ENCODE measurements at places on chromosomes 6 and 20.

DNA sequence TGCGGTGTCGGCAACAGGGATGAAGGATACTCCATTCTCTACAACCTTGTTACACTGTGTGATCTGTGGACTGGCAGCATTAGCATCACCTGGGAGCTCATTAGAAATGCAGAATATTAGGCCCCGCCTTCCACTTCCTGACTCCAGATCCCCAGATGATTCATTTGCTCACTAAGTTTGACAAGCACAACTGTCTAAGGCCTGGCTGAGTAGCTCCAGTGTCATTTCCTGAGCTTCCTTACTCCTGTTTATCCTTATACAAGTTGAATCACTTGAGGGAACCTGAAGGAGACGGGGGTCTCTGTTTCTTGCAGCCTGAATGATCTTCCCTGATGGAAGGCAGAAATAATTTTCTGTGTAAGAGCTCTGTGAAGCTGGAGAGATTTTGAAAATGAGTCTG, 32.7 kb upstream of the PROKR2 start:
- no peak for DNase-seq

DNA sequence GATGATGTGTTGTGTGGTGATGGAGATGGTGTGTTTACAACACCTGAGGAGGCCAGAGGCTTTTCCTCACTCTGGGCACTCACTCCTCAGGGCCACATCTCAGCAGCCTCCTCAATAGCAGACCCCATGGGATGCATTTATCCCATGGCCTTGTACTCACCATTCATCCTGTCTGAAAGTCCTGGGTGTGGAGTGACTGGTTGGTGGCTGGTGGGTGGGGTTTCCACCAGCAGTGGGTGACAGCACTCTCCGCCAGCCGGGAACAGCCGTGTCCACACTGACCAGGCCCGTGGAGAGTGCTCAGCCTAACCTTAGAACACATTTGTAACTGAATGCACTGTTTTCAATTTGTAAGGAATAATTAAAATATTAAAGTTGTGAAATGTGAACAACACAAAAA, 163.4 kb upstream of the AFDN start:
- no peak for DNase-seq

- no peak for DNase-seq
These were observed 28.4 kb upstream of the OR2J2 start for GRCh38 chr6:29142309-29142708.

GRCh38 chr6:8245726-8246125, 143.4 kb upstream of the EEF1E1 start:
- no peak for DNase-seq

DNA sequence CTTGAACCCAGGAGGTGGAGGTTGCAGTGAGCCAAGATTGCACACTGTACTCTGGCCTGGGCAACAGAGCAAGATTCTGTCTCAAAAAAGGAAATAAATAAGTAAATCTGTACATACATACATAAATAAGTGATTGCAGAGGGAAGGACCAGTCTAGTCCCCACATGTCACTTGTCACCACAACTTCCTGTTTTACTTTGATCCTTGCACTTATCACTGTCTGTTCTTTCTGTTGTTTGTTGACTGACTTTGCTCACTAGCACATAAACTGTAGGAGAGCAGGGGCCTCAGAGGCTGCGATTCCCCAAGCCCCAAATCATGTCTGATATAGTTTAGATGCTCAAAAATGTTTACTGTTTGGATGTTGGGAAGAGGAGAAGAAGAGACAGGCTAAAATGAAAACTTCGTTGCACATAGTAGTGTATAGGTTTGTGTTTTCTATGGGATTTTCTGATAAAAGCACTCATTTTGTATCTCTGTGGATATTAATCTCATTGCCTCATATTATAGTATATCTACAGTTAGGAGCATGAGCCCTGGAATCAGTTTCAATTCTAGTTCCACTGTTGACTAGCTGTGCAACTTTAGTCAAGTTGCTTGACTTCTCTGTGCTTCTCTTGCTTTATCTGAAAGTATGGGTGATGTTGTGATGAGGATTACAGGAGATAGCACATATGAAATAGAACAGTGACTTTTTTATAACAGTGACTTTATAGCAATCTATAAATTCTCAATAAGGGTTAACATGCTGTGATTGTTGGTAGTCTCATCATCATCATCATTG, 165.0 kb downstream of the TBC1D7 start:
- DNase-seq: no peak

DNA sequence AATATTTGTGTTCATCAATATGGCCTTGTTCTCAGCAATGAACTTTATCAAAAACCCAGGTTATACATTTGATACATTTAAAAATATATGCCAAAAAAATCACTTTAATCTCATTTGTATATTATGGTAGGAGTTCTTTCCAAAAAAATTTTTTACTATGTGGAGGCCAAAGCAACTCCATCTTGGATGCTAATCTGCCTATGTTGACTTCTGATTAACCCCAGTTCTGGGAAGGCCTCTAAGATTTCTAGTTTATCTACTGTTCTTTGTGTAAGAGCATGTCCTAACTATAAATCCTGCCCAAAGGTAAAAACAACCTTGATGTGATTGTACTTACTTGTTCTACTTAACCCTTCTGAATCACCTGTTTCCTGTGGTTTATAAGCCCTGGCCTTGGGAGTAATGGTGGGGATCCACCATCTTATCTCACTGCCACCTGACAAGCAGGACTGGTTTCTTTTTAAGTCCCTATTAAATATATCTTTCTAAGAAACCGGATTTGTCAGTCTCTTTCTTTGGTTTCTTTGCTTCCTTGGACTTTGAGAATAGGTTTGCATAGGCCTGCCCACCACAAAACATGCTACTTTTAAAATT, 46.7 kb downstream of the RNGTT start:
- DNase-seq: no peak

DNA sequence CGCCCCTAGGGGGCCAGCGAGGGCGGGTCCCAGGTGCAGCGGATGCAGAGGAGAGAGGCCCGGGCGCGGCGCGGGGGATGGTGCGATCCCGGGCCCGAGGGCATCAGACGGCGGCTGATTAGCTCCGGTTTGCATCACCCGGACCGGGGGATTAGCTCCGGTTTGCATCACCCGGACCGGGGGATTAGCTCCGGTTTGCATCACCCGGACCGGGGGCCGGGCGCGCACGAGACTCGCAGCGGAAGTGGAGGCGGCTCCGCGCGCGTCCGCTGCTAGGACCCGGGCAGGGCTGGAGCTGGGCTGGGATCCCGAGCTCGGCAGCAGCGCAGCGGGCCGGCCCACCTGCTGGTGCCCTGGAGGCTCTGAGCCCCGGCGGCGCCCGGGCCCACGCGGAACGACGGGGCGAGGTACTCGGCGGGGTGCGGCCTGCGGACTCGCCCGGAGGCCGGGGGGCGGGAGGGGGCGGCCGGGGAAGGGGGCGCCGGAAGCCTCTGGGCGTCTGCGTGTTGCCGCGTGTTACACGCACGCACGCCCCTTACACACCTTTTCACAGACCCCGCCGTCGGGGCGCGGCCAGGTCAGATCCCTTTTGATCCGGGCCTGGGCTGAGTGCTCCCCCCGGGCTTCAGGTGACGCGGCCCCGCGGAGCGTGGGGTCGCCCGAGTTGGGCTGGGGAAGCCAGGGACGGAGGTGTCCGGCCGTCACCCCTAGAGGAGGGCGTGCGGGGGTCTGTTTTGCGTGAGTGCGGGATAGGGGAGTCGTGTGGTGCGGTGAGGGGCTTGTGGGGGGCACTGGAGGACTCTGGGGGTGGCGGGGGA, 412 bp downstream of the TRIB3 start:
- no peak for DNase-seq

GRCh38 chr6:132730560-132730959, 16.7 kb upstream of the VNN1 start:
- DNase-seq: no peak

DNA sequence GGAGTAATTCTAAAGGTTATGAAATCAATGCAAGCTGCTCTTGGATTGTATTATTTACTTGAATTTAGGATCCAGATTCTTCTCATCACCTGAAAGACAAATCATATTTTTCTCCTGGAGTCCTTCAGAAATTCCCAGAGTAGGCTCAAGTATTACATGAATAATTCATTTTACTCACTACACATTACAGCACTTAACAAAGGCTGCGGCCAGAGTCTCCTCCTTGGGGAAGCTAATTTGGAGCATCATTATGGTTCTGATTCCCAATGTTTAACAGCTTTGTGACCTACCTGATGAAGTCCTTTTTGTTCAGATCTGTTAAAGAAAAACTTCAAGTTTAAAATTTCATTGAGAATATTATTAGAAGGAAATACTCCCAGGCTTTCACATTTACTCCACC, 28.7 kb downstream of the GRIK2 start:
- no peak for DNase-seq

DNA sequence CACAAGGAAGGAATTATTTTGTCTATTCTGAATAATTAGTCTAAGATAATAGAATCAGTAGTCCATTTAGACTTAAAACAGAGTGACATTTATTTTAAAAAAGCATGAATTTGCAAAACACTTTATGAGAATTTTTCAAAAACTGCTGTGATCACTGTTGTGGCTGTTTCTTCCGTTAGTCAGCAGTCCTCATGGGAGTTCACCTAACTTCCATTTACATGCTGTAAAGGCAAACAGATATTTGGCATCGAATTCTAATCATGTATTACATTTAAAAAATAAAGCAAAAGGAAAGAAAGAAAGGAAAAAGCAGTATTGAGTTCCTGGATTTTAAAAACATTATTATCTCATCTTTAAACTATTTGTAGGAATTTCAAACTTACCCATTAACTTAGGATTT, 111.8 kb downstream of the MTHFD1L start:
- no peak for DNase-seq

DNA sequence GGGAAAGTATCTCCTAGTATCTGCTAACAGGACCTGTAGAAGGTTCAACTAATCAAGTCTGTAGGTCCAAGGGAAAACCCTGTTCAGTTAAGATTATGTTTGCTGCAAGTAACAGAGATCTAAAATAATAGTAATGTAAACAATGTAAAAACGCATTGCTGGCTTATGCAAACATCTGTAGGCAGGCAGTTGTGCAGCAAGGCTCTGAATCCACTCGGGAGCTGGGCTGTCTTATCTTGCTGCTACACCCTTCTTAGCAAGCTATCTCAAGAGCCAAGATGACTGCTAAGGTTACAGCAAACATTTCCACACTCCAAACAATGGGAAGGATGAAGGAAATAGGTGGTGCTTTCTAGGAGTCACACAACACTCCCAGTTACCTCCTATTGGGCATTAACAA, 397.3 kb upstream of the NRSN1 start:
- no peak for DNase-seq

DNA sequence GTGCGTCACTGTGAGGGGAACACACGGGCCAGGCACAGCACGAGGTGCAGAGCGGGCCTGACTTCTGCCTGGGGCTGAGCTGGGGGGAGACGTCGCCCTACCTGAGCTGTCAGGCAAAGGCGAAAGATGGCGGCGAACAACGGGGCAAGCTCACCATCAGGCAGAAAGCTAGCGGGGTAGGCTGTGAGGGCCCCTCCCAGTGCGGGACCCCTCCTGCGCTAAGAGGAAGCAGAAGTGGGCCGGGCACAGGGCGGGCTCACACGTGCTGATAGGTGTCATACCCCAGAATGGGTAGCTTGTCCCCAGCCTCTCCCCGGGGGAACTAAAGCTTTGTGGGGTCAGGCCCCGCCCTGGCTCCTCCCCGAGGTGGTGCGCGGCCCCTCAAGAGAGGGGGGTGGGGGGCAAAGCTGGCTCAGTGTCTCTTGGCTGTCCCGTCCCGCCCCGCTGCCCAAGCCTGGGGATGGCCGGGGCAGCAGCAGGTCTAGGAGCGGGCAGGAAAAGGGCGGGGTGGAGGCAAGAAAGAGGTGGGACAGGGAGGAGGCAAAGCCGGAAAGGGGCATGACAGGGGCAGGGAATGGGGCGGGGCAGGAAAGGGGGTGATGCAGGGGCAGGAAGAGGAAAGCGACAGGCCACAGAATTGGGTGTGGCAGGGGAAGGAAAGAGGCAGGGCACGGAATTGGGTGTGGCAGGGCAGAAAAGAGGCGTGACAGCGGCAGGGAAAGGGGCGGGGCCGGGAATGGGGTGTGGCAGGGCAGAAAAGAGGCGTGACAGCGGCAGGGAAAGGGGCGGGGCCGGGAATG, 14.7 kb downstream of the UCKL1 start:
- no peak for DNase-seq

DNA sequence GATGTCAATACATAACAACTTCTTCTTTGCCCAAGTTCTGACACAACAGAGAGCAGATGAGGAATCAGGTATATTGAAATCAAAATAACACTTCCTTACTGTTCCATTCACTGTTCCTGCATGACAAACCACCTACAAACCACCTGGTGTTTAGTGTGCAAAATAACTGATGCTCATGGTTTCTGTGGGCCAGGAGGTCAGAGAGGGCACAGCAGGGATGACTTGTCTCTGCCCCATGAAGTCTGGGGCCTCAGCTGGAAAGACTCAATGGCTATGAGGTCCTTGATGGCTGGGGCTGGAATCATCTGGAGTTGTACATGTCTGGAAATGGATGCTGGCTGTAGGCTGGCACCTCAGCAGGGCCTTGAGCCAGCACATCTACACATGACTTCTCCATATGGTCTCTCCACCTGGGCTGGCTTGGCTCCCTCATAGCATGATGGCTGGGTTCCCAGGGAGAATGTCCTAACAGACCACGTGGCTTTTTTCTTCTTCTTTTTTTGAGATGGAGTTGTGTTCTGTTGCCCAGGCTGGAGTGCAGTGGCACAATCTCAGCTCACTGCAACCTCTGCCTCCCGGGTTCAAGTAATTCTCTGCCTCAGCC, 7.4 kb upstream of the COX4I2 start:
- no peak for DNase-seq

GRCh38 chr6:160523223-160523622, 140.9 kb downstream of the LPA start:
- DNase-seq: no peak

DNA sequence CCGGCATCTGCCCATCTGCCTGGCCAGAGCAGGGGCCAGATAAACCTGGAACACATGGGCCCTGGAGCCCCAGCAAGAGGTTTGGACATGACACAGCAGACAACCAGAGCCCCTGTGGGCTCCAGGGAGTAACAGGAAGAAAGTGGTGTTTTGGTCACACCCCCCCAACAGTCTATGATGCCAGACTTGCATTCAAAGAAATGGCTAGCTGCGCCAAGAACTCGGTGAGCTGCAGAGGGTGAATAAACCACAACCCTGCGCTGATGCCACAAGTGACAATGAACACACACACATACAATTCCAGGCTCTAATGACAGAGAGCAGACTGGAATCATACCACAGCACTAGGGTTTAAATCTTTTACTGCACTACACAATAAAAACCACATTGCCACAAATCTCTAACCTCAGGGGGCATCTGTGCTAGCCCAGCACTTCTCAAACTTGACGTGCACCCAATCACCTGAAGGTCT, 34.0 kb downstream of the TRERF1 start:
- DNase-seq: no peak

DNA sequence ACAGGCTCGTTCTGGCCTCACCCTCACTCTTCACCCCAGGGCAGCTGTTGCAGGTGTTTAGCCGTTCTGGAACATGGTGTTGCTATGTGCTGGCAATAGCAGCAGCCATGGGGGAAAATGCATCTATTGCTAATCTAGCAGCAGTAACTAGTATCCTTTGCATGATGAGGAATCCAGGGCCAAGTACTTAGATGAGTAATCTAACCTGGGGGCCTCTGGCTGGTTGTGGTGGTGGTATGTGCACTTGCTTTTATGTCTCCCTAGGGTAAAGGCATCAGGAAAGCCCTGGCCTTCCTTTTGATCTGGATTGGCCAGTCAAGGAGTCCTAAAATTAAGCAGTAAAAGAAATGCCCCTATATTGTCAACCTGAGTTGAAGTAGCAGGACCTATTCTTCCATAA, 594.5 kb upstream of the MAP3K7 start:
- no peak for DNase-seq

All from D721Med (cell line).